ENCODE measurements at places on chromosomes 6 and 20.

GRCh38 chr20:16209951-16210361 lies 363.3 kb downstream of the KIF16B start:
- DNase-seq, result no peak

GRCh38 chr20:19528286-19529030 lies 229.6 kb upstream of the RIN2 start:
- DNase-seq, result no peak

DNA sequence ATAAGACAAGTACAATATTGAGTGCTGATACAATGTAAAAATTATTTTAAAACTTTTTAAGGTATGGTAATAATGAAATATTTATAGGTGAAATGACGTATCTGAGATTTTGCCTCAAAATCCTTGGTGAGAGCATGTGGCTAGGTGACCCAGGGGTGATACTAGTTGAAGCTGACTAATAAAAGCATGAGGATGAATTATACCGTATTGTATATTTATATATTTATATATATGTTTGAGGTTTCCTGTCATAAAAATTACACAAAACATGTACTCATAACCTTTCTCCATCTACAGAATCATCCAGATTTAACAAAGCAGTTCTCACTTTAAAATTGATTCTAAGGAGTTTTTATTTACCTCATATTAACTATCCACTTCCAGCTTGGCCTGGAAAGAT lies 358.1 kb downstream of the CDKAL1 start:
- DNase-seq, result no peak

- DNase-seq, result no peak
These were observed 172.8 kb upstream of the ARG1 start for GRCh38 chr6:131400054-131400778.

DNA sequence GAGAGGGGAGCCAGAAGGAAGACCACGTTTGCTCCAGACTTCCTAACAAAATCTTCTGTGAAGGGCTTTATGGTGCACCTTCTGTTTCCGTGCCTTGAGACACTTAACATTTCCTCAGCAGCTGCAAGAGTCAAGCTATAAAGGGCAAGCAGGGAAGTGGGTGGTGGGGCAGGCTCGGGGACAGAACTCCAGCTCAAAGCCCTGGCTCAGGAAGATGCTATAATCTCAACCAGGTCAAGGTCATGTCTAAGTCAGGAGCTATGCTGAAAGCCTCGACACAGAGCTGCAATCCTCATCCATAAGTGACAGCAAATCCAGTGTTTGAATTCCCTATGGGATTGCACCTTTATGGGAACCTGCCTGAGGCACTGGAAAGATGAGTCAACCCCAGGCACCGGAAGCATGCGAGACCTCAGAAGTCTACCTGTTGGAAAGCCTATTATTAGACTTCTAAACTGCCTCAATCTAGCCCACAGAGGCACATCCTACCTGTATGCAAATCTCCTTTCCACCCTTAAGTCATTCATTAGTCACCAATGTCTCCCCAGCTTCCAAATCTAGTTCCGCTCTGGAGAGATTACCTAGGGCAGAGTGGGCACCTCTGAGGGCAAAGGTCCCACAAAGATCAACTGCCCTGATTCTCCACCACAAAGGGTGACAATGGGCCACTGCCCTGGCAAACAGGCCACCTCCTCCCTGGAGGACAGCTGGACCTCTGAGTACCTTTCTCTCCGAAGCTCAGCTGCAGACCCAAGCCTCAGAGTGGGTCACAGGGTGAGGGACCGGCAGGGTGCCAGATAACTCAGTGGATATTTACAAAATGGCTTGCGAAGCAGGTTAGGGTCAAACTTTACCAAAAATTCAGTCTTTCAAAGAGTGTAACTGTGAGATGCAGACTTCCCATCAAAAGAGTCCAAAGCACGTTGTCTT lies 287.0 kb downstream of the CDC5L start:
- no peak for DNase-seq

DNA sequence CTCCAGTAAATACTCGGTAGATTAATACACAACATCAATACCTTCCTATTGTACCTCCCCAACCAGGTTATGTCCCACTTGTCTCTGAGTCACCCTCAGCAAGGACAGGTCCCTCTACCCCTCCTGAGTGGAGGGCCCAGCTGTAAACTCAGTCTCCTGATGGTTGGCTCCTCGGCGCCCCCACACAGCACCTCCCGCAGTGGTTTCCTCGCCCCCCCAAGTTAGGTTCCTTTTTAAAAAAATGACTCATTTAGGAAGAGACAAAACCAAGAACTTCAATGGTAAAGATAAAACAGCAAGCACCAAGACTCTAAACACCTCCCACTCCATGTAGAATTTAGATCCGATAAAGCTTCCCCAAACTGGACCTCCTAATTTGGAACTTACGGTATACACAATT lies 83.5 kb downstream of the TRERF1 start:
- peak; percentile 62 for DNase-seq

GRCh38 chr6:131960371-131961133 lies 9.4 kb upstream of the CCN2 start:
- DNase-seq, result no peak

DNA sequence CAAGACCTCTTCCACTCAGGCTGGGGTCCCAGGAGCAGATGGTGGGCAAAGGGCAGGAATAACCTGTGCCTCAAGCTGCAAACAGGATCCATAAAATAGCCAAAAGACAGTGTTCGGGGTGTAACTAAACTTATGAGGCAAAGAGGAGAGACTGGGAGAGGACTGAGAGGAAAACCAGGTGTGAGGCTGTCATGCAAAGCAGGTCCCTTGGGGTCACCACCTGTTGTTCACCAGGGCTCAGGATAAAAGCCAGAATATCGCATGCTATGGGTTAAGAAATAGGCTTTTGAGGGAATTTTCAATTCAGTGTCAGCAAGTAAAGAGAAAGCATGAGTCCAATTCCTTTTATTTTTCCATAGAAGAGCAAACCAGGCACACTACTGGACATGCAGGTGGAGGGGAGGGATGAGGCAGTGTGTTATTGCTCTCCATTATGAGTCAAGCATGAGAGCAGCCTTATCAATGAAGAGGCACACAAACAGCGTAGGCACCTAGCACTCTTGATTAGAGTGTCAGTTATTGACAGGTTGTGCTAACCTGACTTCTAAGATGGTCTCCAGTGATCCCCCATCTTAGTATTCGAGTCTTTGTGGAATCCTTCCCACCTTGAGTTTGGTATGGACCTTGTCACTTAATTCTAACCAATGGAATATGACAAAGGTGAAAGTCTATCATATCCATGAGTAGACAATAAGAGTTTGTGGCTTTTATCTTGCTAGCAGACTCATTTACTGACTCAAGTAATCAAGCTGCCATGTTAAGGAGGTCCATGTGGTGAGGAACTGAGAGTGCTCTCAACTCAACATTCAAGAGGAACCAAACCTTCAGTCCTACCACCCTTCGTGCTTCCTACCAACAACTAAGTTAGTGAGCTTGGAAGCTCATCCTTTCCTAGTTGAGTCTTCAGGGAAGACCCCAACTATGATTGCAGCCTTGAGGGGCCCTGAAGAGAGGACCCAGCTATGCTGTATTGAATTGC lies 18.8 kb downstream of the HLA-E start:
- DNase-seq, result no peak

DNA sequence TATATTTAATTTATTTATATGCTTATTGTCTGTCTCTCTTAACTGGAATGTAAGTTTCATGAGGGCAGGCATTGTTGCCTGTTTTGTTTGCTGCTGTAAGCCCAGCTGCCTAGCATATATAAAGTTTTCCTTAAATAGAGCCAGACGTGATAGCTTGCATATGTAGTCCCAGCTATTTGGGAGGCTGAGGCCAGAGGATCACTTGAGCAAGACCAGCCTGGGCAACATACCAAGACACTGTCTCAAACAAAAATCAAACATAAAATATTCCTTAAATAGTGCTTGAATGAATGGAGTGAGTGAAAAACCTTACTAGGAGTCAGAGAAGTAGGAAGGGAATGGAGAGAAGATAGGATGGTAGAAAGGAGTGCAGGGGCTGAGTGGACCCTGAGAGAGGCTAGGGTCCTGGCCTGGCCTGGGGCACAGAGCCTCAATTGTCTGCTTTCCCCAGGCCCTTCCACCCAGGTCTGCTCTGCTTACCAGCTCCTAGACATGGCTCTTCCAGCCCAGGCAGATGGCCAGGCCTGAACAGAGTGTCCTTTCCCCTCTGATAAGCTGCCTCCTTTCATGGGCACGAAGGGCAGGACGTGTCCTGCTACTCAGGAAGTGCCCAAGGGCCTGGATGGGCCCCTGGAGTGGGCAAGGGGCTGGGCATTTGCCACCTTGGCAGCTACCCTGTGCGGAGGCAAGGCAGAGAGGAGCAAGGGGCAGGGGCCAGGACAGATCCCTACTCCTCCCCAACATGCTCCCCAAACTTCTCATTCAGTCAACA lies 17.7 kb upstream of the BAK1 start:
- DNase-seq, result no peak

DNA sequence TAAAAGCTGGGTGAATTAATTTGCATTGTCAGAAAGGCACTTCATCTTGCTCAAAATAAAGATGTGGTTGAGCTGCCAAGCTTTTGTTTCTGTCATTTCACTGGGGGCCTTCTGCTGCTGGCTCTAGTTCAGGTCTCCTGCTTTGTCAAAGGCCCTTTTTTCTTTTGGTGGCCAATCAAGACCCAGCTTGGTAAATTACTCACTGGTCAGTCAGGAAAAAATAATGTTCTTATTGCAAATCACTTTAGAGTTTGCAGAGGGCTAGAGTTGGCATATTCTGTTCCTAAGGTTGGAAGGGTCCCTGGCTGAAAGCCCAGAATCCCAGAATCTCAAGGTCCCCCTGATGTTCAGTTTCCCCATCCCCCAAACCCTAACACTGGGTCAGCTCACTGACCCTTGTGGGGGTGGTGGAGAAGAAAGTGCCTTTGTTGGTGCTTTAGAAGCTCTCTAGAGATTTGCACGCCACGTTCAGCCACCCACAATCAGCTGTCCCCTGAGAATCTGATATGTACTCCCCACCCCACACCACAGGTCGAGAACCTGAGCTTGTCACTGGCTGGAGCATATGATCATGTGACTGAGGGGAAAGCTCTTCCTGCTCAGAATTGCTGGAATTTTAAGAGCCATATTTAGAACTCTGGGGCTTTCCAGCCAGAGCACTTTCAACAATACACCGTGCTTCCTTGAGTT lies 21.7 kb upstream of the BNIP5 start:
- no peak for DNase-seq

DNA sequence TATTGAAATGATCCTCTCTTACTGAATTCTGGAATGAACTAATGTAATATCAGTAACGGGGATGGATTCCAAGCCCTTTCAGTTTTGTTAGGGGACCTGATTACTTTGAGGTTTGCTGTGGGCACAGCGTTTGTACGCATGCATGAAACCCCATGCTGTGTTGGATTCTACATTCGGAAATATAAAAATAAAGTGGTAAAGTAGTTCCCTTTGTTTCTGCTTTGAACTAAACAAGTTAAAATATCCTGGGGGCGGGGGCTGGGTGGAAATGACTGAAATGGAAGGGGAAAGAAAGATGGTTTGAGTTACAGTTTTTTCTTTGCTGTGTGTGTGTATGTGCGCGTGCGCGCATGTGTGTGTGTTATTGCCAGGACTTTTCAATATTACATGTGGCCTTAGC lies 196.5 kb upstream of the OPRM1 start:
- no peak for DNase-seq

GRCh38 chr20:1819311-1820137 lies 75.7 kb upstream of the SIRPA start:
- no peak for DNase-seq

- no peak for DNase-seq
These were observed 49.8 kb downstream of the CFAP61 start for GRCh38 chr20:20102163-20102562.

GRCh38 chr6:105375797-105376196 lies 27.1 kb downstream of the PREP start:
- DNase-seq, result no peak

GRCh38 chr6:128307671-128308070 lies 212.7 kb downstream of the PTPRK start:
- DNase-seq, result no peak

DNA sequence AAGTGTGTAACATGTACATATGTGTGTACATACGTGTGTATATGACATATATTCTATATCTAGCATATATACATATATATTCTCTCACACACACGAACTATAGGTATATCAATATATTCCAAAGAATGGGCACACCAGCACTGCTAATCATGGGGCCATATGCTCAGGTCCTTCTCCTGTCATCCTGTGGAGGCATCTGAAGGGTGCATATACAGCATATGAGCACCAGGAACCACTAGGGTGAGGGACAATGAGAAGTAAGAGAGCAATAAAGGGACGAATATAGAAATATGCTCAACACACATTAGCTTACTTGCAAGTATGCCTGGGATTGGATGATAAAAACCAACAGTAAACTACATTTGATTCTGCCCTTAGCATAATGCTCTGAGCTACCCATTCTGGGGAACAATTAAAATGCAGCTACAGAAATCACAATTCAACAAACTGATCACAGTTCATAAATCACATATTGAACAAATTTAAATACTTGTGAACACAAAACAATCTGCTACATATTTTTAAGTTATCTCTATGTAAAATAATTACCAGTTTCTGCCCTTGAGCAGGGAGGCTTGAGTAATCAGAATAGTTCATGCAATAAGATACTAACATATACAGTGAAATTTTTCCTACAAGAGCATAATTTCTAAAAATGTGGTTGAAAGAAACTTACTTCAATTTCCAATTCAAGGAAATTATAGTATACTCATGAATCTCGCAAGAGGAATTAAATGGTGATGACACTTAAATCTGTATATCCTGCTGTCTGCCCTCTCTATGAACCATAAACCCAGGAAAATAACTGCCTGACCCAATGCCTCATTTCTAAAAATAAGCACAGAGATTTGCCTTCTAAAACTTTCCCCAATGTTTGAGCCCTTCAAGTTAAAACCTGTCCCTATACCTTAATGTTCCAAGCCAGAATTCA lies 272.2 kb upstream of the THEMIS start:
- DNase-seq, result no peak

GRCh38 chr6:113449051-113449450 lies 408.1 kb upstream of the MARCKS start:
- DNase-seq, result no peak

GRCh38 chr6:135030532-135031178 lies 24.0 kb downstream of the HBS1L start:
- no peak for DNase-seq

DNA sequence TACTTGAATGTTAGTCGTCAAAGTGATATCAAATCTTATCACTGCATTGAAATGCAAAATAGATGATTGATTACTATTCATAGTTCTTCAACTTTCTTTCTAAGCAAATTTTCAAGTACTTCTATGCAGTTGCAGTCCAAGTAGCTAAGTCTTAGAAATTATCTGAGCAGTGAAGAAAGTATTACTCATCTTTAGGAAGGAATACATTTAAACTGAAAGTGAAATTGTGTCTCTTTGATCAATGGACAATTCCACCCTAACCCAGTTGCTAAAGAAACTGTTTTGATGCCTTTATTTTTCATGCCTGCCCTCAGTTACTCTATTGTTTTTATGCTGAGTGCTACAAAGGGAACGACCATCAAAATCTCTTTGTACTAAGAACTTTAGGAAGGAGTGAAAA lies 337.4 kb downstream of the GRIK2 start:
- DNase-seq, result no peak

GRCh38 chr20:34129518-34130162 lies 17.6 kb upstream of the EIF2S2 start:
- DNase-seq, result peak; percentile 69

DNA sequence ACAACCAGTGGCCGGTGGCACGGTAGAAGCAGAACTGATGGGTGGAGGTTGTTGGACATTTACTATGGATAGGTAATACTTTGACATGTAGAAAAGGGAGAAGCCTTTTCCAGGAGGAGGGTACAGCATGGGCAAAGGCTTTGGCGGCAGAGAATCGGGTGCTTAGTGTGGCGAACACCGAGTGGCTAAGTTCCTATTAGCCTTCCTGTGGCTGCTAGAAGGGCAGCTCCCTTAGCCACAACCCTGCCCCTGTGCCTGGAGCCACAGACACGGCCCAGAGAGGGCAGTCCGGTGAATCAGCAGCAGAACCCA lies 37.9 kb upstream of the TGM2 start:
- no peak for DNase-seq

Data from CD4-positive, alpha-beta T cell treated with Interleukin-6 at 100 ng/mL for 8 hours (primary cell).